ENCODE measurements at places on chromosomes 6 and 20.

- DNase-seq, result no peak
Measured at GRCh38 chr6:7900621-7901020, 10.0 kb downstream of the TXNDC5 start.

- DNase-seq, result no peak
Measured at GRCh38 chr20:47543006-47543431, 41.3 kb downstream of the NCOA3 start.

- DNase-seq, result no peak
Measured at GRCh38 chr6:99501762-99502161, 13.5 kb downstream of the USP45 start.

DNA sequence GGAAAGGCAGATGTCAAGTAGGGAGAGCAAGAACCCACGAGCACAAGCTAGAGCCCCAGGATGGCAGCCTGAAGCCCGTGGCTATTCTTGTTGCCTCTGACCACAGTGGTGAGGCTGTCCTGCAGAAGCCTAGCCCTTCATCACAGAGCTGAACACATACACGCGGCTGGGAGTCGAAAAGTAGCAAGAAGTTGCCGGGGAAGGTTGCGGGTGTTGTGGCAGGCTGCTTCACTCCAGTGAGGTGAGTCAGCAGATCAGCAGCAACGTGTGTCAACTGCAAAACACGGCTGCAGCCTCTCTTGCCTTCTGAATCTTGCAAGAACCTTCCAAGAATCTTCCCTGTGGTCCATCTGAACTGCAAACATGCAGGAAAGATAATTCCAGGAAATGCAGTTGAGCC lies 10.6 kb upstream of the STX16 start:
- DNase-seq, result no peak

GRCh38 chr20:20399531-20400500 lies 31.9 kb downstream of the INSM1 start:
- DNase-seq, result no peak

DNA sequence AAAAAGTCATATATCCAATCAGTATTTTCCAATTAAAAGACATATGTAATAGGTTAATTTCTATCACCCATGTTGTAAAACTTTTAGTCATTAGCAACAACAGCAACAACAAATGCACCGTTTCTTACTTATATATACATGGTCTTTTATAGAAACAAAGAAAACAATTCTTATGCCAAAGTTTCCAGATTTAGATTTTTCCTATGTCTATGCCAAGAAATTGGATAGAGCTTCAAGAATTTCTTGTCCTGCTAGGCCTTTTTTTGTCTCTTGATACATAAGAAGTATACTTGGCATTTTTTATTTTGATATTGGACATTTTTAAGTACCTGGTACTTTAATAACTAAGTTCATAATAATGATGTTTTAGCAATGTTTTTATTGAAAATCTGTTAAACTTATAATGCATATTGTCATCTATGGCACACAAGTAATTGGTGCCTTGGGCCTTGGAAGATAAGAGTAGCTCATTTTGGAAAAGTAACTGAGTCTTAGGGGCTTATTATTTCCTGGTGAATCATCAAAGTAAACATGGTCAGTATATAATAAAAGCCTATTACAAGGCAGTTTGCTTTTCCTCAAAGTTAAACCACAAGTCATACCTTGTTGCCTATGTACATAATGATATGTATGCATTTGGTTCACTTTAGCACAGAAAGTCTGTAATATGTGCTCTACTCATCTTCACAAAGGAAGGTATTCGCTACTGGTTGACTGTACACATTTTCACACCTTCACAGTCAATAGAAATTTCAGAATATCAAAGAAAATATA lies 10.1 kb upstream of the FRK start:
- no peak for DNase-seq

- DNase-seq, result no peak
Measured at GRCh38 chr6:169722362-169723199, 1.7 kb downstream of the PHF10 start.

DNA sequence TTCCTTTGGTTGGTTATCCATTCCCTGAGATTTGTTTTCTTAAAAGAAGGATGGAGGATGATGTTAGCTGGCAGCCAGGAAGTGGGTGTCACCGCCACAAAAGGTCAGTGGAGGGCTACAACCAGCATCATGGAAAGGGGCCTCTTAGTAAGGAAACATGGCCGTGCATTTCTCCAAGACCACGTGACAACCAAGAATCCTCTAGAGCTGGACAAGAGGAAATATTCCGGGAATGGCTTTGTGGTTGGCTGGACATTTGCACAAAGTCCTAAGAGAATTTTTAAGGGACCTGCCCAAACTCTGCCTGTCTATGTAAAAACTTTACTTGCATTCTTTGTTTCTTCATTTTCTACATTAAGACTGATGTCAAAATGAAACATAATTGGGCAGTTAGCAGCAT lies 399.9 kb upstream of the MARCKS start:
- no peak for DNase-seq

DNA sequence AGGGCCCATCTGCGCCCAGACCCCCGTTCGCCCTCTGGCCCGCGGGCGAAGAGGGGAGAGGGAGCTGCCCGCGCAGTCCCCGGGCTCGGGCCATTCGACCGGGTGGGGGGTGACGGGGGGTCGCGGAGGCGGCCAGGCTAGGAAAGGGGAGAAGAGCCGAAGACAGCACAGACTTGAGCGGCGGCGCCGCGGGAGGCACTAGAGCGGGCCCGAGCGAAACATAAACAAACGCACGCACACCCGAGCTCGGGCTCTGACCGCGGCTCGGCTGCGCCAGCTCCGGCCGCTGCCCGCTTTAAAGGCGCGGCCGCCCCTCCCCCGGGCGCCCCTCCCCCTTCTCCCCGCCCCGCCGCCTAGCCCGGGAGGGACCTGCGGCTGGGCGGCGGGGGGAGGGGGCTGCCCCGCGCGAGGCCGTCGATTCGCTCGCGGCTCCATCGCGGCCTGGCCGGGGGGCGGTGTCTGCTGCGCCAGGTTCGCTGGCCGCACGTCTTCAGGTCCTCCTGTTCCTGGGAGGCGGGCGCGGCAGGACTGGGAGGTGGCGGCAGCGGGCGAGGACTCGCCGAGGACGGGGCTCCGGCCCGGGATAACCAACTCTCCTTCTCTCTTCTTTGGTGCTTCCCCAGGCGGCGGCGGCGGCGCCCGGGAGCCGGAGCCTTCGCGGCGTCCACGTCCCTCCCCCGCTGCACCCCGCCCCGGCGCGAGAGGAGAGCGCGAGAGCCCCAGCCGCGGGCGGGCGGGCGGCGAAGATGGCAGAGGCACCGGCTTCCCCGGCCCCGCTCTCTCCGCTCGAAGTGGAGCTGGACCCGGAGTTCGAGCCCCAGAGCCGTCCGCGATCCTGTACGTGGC lies at the start of gene FOXO3:
Gene FOXO3, plus strand, starts transcription at position 455 of the 846 bp plus-strand sequence. Its CDS starts 292 bp downstream, at position 747.
- DNase-seq, result peak; percentile 63

DNA sequence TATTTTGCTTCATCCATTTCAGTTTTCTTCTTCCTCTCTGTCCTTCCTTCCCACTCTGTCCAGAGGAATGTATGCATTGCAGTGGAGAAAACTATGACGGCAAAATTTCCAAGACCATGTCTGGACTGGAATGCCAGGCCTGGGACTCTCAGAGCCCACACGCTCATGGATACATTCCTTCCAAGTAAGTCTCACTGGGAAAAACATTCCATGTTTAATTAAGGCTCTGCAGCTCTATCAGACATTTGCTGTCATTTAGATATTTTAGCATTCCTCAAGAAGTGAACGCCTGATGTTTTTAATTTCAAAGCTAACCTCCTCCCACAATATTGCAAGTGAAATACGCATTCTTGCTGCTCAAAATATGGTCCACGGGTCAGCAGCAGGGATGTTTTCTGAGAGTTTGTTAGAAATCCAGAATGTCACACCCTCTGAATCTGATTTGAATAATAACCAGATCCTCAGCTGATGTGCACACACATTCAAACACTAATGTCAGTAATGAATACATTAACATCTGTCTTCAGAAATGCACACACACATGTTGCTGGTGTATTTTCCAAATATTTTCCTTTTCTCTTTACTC lies 12.8 kb downstream of the PLG start:
- DNase-seq, result no peak

DNA sequence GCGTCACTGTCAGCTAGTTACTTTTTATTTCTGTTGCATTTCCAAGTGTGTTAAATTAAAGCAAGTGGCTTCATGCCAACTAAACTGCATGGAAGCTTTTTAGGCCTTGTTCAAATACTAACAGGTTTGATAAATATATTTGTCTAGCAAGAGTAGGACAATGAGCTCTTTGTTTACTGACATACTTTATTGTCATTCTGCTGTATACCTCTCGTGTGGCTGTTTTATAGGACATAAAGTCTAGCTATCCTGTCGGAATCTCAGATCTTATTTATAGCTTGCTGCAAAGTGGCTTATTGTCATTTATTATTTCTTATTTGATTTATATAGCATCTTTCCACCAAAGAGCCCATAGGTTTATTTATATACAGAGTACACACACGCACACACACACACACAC lies 711.1 kb downstream of the KIF16B start:
- DNase-seq, result no peak

- DNase-seq, result no peak
Measured at GRCh38 chr20:21202259-21202658, 76.4 kb downstream of the KIZ start.

GRCh38 chr20:58818586-58819285 lies 32.0 kb downstream of the GNAS-AS1 start:
- DNase-seq, result no peak

DNA sequence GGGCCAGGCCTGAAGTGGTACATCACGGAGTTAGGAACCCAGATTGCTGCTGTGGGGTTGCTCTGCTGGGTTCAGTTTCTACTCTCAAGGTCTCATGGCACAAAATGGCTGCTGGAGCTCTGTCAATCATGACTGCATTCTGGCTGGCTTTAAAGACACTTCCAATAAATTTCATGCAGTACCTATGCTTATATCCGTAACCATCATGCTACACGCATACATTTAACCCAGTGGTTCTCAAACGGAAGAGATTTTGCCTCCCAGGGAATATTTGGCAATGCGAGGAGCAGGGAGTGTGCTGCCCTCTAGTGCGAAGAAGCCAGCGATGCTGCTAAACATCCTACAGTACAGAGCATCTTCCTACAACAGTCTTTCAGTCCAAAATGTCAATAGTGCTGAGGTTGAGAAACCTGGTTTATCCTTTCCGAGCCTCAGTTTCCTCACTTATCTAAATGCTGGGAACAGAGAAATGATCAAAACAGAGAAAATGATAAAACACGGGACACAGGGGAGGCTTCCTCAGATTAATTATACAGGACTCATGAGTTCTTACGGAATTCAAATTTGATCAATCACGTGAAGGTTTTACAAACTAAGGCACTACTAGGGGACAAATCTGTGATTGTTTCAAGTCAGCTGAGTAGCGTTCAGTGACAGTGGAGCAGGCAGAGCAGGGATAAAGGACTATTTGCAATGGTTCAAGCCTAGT lies 9.6 kb upstream of the SLC2A10 start:
- no peak for DNase-seq

DNA sequence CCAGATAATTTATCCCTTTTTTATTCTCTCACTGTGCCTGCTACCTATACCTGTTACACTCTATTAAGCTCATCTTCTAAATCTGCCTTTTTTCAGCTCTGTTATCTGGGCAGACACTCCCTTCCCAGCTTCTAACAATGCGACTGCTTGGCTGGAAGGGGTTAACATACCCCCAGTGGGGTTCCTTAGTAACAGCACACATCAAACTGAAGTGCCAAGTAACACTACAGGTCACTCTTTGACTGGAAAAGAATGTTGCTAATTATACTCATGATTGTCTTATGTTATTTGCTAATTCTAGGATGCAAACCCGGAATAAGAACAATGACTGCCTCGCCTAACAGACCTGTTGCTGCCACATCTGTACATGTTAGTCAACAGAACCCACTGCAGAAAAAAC lies 203.5 kb downstream of the EPM2A start:
- no peak for DNase-seq

- DNase-seq, result no peak
Measured at GRCh38 chr6:22248513-22249308, 48.1 kb downstream of the PRL start.

DNA sequence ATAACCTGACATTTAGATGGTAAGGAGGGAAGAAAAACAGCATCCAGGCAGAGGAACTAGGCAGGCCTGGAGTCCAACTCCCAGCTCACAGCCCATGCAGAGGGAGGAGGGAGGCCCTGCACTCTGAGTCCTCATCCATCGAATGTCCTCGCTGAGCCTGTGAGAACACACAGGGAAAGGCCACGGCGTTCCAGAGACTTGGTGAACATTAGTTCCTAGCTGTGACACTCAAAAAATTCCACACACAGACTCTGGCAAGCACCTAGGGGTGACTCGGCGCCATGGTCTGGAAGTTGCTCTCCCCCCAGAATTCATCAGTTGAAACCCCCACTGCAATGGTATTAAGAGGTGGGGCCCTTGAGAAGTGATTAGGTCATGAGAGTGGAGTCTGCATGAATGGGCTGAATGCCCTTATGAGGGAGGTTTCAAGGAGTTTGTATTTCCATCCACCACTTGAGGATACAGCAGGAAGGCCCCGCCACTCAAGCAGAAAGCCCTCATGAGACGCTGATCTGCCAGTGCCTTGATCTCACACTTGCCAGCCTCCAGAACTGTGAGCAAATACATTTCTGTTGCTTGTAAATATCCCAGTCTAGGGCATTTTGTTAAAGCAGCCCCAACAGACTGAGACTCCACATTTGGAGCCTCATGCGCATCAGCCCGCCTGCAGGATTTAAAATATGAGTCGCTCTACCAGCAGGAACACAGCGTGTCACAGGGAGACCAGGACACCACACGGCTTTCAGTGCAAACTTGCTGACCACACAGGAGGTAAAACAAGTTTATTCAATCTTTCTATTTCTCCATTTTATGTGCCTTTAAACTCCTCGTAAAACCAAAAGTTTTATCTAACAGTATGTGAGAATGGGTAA lies 73.9 kb downstream of the WDR27 start:
- DNase-seq, result no peak

DNA sequence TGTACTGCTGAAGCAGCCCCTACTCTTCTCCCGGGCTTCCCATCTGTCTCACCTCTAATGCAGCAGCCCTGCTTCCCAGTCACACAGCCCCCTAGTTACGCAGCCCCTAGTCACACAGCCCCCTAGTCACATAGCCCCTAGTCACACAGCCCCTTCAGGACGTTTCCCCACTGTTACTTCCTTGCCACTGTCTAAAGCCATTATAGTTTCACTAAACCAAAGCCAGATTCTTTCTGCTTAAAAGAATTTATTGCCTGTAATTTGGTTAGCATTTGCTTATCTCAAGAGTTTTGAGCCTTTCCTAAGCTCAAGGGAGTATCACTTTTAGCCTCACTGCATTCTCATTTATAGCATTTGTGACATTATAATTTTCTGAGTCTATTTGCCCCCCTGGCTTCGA lies 127.9 kb downstream of the LMBRD1 start:
- no peak for DNase-seq

DNA sequence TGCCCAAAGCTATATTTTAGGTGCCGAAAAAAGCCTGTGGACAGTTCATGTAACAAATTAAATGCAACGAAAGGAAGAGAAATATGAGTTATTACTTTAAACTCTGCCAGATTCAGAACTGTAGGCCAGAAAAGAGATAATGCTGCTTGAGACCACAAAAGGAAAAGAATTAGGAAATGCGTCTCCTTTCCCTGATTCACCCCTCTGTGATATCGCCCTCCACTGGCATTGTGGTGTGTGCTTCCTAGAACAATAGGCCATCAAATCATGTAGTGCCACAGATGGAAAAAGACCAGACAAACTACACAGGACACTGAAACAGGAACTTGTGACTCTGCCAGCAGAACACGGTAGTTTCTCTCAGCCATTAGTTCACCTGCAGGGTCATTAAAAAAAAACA lies 14.7 kb upstream of the LAMA4 start:
- no peak for DNase-seq

Measured in caudate nucleus (tissue), 63 donors.